ENCODE measurements at places on chromosomes 4 and X. TPM values are rescaled to one million over a fixed set of nuclear protein-coding genes. Genes with fewer than 3 reads are reported as not detected.

The TMEM144 gene
- 0.51 TPM for total RNA-seq

- DNase-seq = no peak
Observed at GRCh38 chrX:40253771-40254170, 156.0 kb upstream of the BCOR start.

- DNase-seq = no peak
Observed at GRCh38 chrX:72477781-72478181, 94.9 kb downstream of the HDAC8 start.

GRCh38 chr4:4542774-4543485 lies 1.1 kb upstream of the STX18 start:
- no peak for DNase-seq

GRCh38 chrX:112819008-112819640 lies 21.5 kb downstream of the AMOT start:
- DNase-seq = no peak

DNA sequence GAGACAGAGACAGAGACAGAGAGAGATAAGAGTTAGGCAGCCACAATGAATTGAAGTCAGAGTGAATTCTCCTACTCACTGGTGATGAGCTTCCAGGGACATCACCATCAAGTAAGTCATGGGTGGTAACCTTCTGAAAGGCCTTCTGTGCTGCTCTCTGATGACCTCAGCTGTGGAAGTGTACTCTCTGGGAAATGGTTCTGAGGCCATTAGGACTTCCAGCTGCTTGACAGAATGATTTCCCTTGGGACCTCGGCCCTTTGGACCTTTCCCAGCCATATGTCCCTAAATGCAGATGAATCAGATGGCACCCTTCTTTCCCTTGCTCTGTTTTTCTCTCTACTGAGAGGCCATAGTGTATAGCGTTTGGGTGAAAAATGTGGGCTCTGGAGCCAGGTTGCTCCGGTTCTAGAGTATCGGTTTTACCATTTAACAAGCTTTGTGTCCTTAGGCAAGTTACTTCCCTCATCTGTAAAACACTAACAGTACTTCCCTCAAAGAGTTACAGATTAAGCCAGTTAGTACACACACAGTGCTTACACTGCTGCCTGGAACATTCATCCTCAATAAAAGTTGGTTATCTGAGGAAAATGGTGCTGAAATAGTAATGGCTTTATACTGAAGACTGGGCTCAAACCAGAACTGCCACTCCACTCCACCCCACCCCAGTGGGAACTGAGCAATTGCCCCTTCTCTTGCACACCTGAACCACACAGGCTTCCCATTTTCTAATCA lies 7.6 kb downstream of the SEPTIN11 start:
- no peak for DNase-seq

The IL3RA gene
- total RNA-seq = 5.9 TPM

The GAGE12H gene
- not detected for total RNA-seq

GRCh38 chrX:9019151-9019550 lies 14.8 kb downstream of the FAM9B start:
- DNase-seq = no peak

GRCh38 chrX:10177601-10178000 lies 20.8 kb downstream of the CLCN4 start:
- DNase-seq = no peak

GRCh38 chr4:150562751-150563150 lies 19.2 kb upstream of the MAB21L2 start:
- DNase-seq = no peak

DNA sequence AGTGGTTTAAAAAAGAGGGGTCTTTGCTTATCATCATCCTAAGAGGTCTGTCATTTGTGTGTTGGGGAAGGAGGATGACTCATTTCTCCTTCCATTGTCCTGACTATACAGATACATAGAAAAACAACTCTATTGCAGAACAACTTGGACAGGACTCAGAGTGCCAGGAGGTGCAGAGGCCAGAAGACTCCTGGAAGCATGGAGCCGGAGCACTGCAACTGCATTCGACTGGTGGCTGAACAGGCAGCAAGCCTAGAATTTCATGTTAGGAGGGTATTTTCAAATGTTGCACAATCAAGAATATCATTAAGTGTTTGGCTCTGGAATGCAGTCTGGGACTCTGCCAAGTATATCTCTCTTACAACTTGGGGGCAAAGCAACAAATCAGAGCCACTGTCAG lies 35.0 kb upstream of the MAML3 start:
- no peak for DNase-seq

DNA sequence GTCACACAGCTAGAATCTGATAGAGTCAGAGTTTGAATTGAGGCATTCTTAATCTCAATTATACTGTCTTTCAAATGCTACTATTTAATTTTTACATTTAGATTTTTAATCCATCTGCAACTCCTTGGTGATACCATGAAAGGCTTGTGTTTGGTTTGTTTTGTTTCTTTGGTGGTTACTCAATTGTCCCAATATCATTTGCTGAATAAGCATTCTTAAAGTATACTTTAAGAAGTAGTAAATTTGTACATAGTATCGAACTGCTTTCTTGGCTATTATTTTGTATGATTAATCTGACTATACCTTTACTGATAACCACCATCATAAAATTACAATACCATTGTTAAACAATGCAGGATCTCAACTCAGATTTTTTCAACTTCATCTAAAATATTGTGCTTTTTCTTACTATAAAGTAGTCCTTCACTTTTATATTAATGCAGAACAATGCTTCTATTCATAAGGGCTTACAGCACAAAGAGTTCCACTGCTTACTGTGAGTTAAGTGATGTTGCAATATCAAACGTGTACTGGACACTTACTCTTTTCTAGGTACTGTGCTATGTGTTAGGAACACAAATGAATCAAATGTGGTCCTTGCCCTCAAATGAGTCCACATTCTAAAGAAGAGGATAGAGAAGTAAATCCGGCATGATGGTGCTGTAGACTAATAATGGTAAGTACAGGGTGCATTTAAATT lies 111.2 kb upstream of the GRIA3 start:
- no peak for DNase-seq

- peak; percentile 32 for DNase-seq
Observed at GRCh38 chrX:131830400-131831184, 192.5 kb upstream of the STK26 start.

DNA sequence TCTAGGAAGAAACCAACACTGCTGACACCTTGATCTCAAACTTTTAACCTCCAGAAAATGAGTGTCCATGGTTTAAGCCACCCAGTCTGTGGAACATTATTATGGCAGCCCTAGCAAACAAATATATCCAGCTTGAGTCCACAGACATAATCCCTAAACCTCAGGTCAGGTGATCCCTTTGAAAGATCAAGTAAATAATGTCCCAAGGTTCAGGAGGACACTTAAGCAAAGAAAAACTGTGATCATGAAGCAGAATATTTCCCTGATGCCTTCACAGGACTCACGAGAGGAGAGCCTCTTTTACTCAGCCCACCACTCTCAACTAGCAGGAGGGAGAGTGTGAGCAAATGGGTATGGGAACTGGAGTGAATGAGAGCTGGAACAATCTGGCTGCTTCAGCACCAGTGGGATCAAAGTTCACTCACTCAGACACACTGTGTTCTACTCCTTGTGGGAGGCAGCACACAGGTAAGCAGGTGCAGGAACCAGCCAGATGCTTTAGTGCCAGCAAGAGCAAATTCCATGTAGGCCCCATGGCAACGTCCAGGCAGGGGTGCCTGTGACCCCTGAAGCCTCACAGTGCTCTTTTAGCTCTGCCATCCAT lies 608.4 kb downstream of the RAB28 start:
- DNase-seq = no peak

The F8A3 gene
- total RNA-seq = 9.4 TPM

DNA sequence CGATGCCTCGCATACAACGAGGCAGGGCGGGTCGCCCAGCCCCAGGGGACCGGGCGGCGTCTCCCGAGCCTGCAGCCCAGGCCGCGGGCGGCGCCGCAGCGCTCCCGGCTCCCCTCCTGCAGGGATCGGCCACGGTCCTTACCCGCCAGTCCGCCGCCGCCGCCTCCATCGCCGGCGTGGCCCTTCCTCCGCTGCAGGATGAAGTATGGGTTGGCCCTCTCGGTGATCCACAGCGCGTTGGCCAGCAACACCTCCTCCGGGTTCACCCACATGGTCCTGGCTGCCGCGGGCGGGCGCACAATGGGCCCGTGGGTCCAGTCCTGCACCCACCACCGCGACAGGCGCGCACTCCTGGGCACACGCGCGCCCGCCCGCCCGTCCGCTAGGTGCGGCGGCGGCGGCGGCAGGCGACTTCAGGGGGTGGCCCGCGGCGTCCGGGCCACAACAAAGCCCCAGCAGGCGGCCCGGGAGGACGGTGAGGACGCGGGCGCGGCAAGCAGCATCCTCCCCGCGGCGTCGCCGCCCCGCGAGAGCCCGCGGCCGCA lies 339 bp downstream of the TBC1D9 start:
- DNase-seq = no peak

The ACTRT1 gene
- total RNA-seq = not detected

DNA sequence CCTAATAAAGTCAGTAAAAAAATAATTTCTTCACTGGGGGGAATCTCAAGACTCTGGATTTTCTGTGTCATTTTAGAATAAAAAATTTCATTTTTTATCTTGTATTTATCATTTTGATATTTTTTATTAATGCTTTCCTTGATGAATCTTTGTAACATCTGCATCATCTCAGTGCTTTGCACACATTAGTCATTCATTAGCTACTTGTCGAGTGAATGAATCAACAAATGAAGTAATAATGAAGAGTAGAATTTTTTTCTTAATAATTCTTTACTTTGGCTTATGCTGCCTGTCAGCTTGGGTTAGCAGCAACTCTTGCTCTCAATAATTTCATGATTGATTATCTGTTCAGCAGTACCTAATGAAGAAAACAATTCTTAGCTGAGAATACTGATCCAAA lies 530.8 kb downstream of the GRXCR1 start:
- no peak for DNase-seq

The COL25A1 gene
- 0.27 TPM for total RNA-seq

DNA sequence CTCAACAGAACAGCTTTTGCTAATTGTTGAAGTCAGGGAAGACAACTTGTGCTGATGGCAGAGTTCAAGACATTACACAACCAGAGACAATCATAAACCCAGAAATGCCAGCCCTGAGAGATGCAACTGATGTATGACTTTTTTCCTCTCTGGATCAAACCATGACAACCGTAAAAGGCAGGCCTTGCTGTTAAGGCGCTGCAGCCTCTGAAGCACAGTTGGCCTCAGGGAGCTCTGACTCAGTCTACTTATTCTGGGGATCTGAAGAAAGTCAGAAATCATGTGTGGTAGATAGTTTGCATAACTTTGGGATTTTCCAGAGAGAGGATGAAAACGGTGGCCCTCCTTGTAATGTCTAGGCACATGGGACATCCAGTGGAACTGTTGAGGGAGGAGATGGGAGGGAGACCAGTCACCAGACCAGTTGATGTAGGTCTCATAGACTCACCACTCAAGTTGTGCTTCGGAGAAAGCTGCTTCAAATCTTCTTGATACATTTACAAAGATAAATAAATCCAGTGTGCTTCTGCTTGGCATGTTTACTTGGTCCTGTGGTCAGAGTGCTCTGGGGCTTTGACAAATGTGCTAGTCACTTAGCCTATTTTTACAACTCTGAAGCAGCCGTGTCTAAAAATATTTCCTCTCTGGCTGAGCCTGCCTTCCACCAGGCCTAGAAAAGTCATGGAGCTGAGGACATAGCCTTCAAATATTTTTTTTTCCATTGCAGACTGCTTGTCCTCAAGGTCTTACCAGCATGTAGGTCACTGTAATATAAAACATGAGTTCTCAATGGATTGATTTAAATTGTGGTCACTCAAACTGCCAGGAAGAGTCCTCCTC lies 7.5 kb downstream of the HADH start:
- peak; percentile 77 for DNase-seq

DNA sequence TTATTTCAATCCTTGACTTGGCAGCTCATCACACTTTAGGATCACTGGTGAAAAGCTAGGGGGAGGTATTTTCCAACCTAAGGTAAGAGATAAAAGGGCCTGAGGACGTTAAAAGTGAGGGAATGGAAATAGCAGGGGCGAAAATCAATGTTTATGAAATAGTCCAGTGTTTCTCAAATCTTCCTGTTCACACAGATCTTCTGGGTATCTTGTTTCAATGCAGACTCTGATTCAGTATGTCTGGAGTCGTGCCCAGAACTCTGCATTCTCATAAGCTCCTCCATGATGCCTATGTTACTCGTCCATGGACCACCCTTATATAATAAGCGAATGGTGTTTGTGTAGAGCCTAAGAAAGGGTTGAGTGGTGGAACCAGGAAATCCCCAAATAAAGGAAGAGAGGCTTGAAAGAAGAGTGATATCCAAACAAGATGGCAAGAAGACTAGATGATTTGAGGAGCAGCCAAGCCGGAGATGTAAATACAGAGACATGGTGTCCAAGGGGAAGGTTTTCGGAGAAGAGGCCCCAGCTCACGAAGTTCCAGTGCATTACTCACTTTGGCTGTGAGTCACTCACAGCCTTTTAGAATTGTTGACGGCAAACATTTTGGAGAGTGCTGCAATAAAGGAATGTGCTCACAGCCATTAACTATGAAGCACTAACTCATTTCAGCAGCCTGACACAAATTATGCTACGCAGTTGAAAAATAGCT lies 215.6 kb upstream of the PPARGC1A start:
- DNase-seq = peak; percentile 25

GRCh38 chr4:69054578-69055200 lies 41.6 kb upstream of the UGT2B7 start:
- DNase-seq = no peak

DNA sequence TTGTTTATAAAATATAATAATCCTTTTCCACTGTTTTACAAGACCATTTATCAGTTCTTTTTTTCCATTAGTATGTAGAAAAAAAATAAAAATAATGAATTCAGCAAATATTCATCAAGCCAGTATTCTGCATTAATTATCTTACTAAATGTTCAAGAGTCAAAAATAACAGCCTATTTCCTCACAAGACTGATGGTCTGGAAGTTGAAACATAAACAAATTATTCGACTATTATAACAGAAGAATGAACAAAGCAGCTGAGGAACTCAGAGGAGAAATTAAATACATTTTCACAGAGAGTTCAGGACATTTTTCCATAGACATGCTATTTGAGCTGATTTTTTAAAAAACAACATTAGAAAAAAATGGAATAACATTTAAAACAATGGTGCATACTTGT lies 2594.8 kb downstream of the ARAP2 start:
- DNase-seq = no peak

DNA sequence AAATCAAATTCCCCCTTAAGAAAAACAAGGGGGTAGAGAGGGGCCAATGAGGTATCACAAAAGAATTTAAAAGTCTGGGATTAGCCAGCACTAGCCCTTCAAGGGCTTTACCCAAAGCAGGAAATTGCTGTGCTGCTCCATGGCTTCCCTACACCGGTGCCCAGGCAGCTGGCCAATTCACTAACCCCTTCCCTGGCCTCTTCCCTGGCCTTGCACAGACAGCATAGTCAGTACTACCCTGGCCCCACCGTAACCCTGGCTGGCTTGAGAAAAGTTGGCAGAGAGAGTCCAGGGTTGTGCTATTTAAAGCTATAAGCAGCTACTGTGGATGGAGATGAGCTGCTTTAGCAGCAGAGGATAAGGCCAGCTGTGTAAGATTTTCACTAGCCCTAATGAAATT lies 43.1 kb downstream of the ADAMTS3 start:
- DNase-seq = no peak

The ATG4A gene
- total RNA-seq = 19.3 TPM

Measured in gastrocnemius medialis (tissue), 4 donors.